ENCODE measurements at places on chromosomes 5 and 9. TPM values are rescaled to one million over a fixed set of nuclear protein-coding genes. Genes with fewer than 3 reads are reported as not detected.

- H3K4me3 ChIP-seq = no peak overlapping the region
- H3K27ac ChIP-seq = no peak overlapping the region
- no peaks in the 10 kb centered on the region for H3K36me3 ChIP-seq
These were observed 183.9 kb downstream of the LURAP1L start for GRCh38 chr9:12958708-12959107.

- H3K4me1 ChIP-seq = no peaks in the 10 kb centered on the region
- H3K27me3 ChIP-seq = no peaks in the 10 kb centered on the region
- DNase-seq = no peak
- H3K36me3 ChIP-seq = no peaks in the 10 kb centered on the region
- no peak overlapping the region for H3K4me3 ChIP-seq
- no peak overlapping the region for H3K27ac ChIP-seq
These were observed 111.0 kb upstream of the IL7R start for GRCh38 chr5:35745660-35746059.

DNA sequence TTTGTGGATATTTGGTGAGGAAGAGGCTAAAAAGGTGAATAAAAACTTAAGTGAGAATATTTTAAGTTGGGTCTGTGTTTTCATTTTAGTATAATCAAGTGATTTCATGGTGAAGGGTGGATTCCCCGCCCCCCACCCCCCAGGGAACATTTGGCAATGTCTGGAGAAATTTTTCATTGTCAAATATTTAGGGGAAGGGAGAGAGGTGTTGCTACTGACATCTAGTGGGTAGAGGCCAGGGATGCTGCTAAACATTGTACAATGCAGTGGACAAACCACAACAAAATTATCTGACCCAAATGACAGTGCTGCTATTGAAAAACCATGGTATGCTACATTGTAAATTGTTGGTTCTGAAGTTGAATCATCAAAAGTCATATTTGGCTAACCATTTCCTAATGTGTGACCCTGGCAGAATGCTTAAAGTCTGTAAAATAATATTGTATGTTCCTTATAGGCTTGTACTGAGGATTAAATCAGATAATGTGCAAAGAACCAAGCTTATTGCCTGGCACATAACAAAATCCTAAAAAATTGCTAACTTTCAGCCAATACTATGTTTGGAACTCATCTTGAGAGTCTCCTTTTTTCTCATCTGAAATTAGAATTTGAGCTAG, 5.6 kb downstream of the C5orf24 start:
- H3K27ac ChIP-seq = no peak overlapping the region
- no peak overlapping the region for H3K4me3 ChIP-seq
- DNase-seq = no peak

DNA sequence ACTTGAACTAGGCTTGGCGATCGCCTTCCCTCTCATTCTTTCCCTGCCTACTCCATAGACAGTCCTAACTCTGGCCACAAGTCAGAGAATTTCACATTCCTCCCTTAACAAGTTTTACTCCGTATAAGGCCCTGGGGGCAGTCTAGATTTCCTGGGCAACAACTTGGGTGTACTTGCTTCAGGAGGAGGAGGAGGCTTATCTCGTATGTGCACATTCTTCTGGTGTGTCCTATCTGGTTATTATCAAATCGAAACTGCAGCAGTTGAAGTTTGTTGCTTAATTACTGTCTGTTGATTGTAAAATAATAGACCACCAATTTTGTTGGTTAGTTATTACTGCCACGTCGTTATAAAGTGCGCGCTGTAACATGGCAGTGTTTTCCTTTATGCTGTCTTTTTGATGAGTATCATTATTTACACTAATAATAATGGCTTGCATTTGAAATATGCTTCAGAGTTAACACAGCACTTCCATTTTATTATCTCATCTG, 42.0 kb downstream of the PIP5K1B start:
- H3K4me3 ChIP-seq = no peak overlapping the region
- H3K27ac ChIP-seq = no peak overlapping the region
- H3K36me3 ChIP-seq = no peaks in the 10 kb centered on the region
- H3K4me1 ChIP-seq = no peaks in the 10 kb centered on the region

- H3K36me3 ChIP-seq = no peaks in the 10 kb centered on the region
- no peaks in the 10 kb centered on the region for H3K4me1 ChIP-seq
- H3K27ac ChIP-seq = no peak overlapping the region
These were observed 224.2 kb downstream of the NPR3 start for GRCh38 chr5:32935283-32935682.

DNA sequence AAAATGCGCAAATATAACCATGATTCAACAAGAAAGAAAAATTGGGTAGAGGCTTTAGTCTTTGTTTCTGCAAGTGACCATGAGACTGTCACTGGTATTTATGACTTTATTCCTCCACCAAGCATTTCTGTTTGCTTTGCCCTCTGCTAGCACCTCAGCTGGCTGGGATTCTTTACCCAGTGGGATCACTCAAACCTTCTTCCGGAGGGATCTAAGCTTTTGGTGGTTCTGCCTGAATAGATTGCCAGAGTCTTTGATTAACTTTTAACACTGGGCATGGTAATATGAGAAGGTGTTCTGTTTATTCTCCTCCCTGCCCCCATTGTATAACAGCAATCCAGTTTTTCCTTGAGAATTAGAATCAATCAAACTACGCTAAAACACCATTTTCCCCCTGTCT, 59.1 kb upstream of the FBN2 start:
- no peak overlapping the region for H3K4me3 ChIP-seq
- H3K27me3 ChIP-seq = no peaks in the 10 kb centered on the region
- H3K36me3 ChIP-seq = no peaks in the 10 kb centered on the region
- no peak overlapping the region for H3K27ac ChIP-seq
- H3K4me1 ChIP-seq = no peaks in the 10 kb centered on the region

DNA sequence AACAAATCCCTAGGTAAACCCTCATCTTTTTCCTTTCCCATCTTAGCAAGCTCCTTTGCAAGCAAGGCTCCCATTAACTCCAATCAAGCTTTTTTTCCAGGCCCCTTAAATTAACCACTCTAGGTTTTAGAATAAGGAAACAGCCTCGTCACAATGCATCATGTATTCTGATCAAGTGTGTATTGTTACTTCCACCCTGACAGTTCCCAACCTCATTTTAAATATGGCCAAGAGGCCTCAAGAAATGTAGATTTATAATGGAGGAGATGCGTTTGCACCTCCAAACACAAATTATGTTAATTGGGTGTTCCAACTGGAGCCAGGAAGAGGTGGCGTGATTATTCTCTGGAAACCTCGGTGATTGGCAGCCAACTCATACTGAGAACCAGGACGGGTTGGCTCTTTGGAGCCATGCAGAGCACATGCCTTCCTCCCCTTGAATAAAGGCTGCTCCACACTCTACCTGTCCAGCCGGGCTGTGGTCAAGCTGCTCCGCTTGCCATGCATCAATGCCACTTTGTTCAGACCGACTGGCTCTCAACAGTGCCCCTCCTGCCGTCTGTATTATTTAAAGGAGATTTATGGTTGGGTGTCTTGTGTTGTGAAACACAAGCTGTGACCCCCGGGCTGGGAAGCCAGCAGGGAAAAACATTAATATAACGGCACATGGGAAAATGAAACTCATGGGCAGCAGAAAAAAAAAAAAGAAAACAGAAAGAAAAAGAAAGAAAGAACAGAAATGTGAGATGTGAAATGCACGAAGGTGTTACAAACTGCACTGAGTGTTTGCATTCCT, 191.1 kb downstream of the EBF1 start:
- no peak for DNase-seq
- no peaks in the 10 kb centered on the region for H3K36me3 ChIP-seq

- peaks cover 38% of the 10 kb centered on the region for H3K36me3 ChIP-seq
- H3K4me3 ChIP-seq = no peak overlapping the region
- H3K4me1 ChIP-seq = peaks cover 19% of the 10 kb centered on the region
- H3K27ac ChIP-seq = no peak overlapping the region
- H3K27me3 ChIP-seq = no peaks in the 10 kb centered on the region
- DNase-seq = no peak
These were observed 89.1 kb upstream of the FBXW11 start for GRCh38 chr5:172095368-172096206.

GRCh38 chr5:150057052-150057451, 29.3 kb downstream of the CSF1R start:
- DNase-seq = no peak
- H3K27ac ChIP-seq = no peak overlapping the region
- no peak overlapping the region for H3K4me3 ChIP-seq
- H3K4me1 ChIP-seq = peaks cover 59% of the 10 kb centered on the region
- no peaks in the 10 kb centered on the region for H3K27me3 ChIP-seq
- peaks cover 30% of the 10 kb centered on the region for H3K36me3 ChIP-seq

GRCh38 chr5:1246711-1247431, 21.7 kb downstream of the SLC6A18 start:
- peaks cover 38% of the 10 kb centered on the region for H3K27me3 ChIP-seq
- no peaks in the 10 kb centered on the region for H3K36me3 ChIP-seq
- H3K27ac ChIP-seq = no peak overlapping the region
- no peak overlapping the region for H3K4me3 ChIP-seq
- H3K4me1 ChIP-seq = no peaks in the 10 kb centered on the region

- H3K4me3 ChIP-seq = no peak overlapping the region
- H3K36me3 ChIP-seq = no peaks in the 10 kb centered on the region
- DNase-seq = no peak
- H3K27me3 ChIP-seq = no peaks in the 10 kb centered on the region
These were observed 743.9 kb downstream of the NR2F1-AS1 start for GRCh38 chr5:92836855-92837755.

WDR36 gene
- total RNA-seq = 16.8 TPM

PRUNE2 gene
- 2.6 TPM for total RNA-seq

TRPM3 gene
- total RNA-seq = 0.07 TPM
